ENCODE measurements at places on chromosomes 4 and X.

DNA sequence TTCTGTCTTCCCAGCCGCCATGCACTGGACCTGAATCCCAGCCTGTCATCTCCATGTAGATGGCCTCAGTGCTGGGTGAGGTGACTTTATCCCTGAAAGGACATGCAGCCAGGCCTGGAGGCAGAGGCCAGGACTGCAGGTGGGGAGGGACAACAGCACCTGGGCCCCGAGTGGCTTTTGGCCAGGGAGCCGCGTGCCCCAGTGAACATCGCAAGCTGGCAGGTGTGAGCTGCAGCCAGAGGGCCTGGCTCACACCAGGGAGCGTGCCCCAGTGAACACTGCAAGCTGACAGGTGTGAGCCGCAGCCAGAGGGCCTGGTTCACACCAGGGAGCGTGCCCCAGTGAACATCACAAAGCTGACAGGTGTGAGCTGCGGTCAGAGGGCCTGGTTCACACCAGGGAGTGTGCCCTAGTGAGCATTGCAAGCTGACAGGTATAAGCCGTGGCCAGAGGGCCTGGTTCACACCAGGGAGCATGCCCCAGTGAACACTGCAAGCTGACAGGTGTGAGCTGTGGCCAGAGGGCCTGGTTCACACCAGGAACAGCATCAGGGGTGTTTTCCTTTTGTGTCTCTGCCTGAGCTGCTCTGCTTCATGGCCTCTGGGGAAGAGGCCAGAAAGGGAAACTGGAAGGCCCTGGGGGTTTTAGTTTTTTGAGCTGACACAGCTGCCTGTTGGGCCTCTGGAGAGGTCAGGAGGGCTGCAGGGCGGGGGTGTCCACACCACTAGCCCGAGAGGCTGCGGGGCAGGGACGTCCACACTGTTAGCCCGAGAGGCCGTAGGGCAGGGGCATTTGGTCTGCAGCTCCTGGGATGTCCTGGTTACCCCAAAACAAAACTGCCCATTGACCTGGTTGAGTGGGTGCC is 22.7 kb upstream of the PSAPL1 start:
- no peaks in the 10 kb centered on the region for H3K36me3 ChIP-seq
- H3K4me1 ChIP-seq, result peaks cover 2% of the 10 kb centered on the region
- no peak for DNase-seq
- H3K4me3 ChIP-seq, result no peak overlapping the region
- peaks cover 3% of the 10 kb centered on the region for H3K27me3 ChIP-seq

DNA sequence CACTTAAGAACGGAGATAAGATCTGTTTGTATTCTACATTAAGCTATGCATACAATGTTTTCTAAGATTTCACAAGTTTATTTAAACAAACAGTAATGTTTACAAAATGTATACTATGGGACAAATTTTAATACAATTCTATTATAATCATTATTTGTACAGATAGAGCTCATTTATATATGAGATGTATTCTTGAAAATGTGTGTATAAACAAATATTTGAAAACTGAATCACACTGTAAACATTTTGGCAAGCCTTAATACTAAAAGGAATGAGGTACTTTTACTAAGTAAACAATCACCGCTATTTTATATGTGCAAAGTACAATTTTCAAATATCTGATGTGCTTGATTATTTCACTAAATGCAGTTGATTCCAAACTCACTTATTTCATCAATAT is 119.2 kb upstream of the MAB21L2 start:
- no peak overlapping the region for H3K4me3 ChIP-seq
- H3K4me1 ChIP-seq, result no peaks in the 10 kb centered on the region
- no peak for DNase-seq
- no peak overlapping the region for H3K27ac ChIP-seq
- no peaks in the 10 kb centered on the region for H3K27me3 ChIP-seq
- H3K36me3 ChIP-seq, result no peaks in the 10 kb centered on the region

DNA sequence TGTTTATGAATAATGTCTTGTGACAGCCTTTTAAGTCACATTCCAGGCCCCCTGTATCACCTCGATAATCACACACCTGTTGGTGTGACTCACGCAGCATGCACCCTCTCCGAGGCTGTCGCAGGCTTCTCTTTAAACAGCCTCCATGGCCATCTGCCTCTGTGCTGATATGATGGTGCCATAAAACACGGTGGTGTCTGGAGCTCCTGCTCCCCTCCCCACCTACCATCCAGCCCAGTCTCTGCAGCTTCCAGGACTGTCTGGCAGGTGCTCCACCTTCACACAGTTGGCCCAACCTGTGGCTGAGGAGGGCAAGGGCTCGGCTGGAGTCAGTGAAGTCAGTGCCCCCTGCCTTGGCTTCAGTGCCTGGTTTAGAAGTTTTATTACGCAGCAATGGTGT is 173.8 kb upstream of the RPL34 start:
- no peaks in the 10 kb centered on the region for H3K4me1 ChIP-seq
- no peak for DNase-seq
- H3K36me3 ChIP-seq, result no peaks in the 10 kb centered on the region
- H3K4me3 ChIP-seq, result no peak overlapping the region

DNA sequence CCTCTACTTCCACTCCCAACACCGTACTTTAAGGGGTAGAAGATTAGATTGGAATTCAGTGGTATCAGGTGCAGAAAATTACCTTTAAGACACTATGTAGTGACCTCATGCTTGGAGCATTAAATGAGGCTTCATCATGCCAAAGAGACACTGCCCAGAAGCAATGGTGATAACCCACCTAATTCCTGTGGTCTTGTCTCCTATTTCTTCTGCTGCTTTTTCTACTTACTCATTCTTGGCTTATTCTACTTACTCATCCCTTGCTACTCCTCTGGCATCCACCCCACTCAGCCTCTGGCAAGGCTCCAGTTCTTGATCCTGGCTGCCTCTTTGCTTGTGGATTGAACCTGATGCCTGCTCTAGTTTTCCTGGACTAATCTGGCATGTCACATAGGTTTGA is 62.3 kb upstream of the ADAMTS3 start:
- no peaks in the 10 kb centered on the region for H3K27me3 ChIP-seq
- no peaks in the 10 kb centered on the region for H3K4me1 ChIP-seq
- no peaks in the 10 kb centered on the region for H3K36me3 ChIP-seq
- H3K4me3 ChIP-seq, result no peak overlapping the region
- H3K27ac ChIP-seq, result no peak overlapping the region
- DNase-seq, result peak; percentile 27

GRCh38 chr4:45317276-45317675 is 590.9 kb upstream of the GNPDA2 start:
- H3K27me3 ChIP-seq, result no peaks in the 10 kb centered on the region
- H3K27ac ChIP-seq, result no peak overlapping the region
- no peak for DNase-seq
- no peak overlapping the region for H3K4me3 ChIP-seq
- H3K36me3 ChIP-seq, result no peaks in the 10 kb centered on the region

GRCh38 chr4:24720436-24720835 is 74.9 kb upstream of the SOD3 start:
- no peak for DNase-seq
- no peaks in the 10 kb centered on the region for H3K36me3 ChIP-seq
- H3K27me3 ChIP-seq, result no peaks in the 10 kb centered on the region
- H3K4me1 ChIP-seq, result no peaks in the 10 kb centered on the region
- no peak overlapping the region for H3K4me3 ChIP-seq
- H3K27ac ChIP-seq, result no peak overlapping the region

Measured in heart right ventricle (tissue), 16 donors.